ENCODE measurements at places on chromosomes 5 and 9.

- DNase-seq, result peak; percentile 76
Measured at GRCh38 chr5:176410486-176411180, 5.7 kb downstream of the CLTB start.

GRCh38 chr5:6719896-6720560, 6.8 kb downstream of the TENT4A start:
- no peak for DNase-seq

GRCh38 chr5:68452286-68452685, 236.7 kb downstream of the PIK3R1 start:
- DNase-seq, result no peak

GRCh38 chr9:91047993-91048607, 246.5 kb downstream of the SYK start:
- no peak for DNase-seq

- no peak for DNase-seq
Measured at GRCh38 chr5:171790408-171790807, 4.8 kb downstream of the SMIM23 start.

DNA sequence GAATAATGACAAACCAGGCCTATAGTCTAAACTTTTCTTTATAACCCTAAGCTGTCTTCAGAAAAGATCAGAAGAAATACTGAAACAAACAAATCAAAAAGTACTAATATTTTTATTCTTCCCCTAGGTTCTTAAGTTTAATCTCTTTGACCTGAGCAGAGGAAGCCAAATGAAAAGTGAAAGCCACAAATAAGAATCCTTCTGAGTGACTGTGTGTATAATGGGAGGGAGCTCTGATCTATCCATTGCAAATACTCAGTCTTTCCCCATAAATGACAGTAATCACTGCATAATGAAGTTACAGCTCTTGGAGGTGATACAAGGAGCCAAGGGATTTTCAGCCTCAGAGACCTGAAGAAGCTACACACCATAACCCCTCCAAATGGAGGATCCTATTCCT, 126.9 kb upstream of the ATP10B start:
- DNase-seq, result no peak

- no peak for DNase-seq
Measured at GRCh38 chr9:123523001-123523400, 167.0 kb downstream of the CRB2 start.

DNA sequence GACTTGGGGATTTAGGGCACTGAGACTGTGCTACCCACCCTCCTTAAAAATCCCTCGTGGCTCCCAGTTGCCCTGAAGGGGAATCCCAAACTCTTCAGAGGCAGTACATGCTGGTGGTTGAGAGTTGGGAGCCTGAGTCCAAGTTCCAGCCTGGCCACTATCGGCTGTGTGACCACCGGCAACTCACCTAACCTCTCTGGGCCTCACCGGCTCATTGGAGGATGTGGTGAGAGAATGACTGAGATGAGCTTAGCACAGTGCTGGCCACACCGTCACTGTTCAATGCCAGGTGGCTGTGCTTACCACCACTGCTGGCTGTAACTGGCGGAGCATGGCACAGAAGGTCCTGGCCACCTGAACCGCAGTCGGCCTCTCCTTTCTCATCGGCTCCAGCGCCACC, 200.2 kb downstream of the C9orf50 start:
- DNase-seq, result no peak

- no peak for DNase-seq
Measured at GRCh38 chr5:129244478-129244877, 149.9 kb downstream of the ISOC1 start.

- no peak for DNase-seq
Measured at GRCh38 chr9:4986296-4986695, 1.2 kb downstream of the JAK2 start.

- no peak for DNase-seq
Measured at GRCh38 chr5:131297886-131298285, 34.0 kb downstream of the CDC42SE2 start.

- no peak for DNase-seq
Measured at GRCh38 chr5:10306806-10307205, 896 bp downstream of the CMBL start.

DNA sequence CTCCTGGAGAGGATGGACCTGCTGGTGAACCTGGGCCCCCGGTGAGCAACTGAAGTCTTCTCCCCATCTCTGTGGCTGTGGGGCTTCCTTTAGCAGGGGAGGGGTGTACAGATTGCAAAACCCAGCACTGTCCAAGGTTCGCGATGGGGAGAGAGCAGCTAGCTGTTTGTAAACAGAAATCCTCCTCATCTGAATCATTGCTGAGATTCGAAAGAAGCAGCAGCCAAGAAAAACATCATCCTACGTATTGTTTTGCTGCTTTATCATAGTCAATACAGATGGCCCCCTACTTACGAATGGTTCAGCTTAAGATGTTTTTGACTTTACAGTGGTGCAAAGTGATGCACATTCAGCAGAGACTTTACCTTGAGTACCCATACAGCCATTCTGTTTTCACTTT, 80.0 kb upstream of the TGFBR1 start:
- DNase-seq, result no peak

- DNase-seq, result no peak
Measured at GRCh38 chr5:136103118-136103517, 29.5 kb upstream of the SMAD5 start.

DNA sequence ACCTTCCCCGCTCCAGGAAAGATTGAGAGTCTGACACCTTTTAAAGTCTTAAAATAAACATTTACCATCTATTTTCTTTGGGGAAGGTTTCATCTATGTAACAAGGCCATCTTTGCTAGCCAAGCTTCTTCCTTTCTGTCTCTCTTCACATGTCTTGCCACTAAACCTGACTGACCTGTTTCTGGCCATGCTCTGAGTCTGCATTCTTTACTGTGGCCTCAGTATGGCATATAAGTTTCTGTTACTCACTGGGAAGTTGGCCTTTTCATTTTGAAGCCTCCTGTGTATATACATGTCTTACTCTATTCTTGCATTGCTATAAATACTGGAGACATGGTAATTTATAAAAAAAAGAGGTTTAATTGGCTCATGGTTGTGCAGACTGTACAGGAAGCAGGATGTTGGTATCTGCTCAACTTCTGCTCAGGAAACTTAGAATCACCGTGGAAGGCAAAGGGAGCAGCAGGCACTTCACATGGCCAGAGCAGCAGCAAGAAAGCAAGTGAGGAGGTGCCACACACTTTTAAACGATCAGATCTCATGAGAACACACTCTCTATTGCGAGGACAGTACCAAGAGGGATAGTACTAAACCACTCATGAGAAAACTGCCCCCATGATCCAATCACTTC, 48.1 kb downstream of the KCNV2 start:
- DNase-seq, result no peak

All from SW480 (cell line).